Spinal cord (tissue), 10 donors: ENCODE measurements at places on chromosomes 7 and 10. TPM values are rescaled to one million over a fixed set of nuclear protein-coding genes. Genes with fewer than 3 reads are reported as not detected.

The LRRN3 gene
- total RNA-seq = 84.8 TPM

The LRMDA gene
- 5.6 TPM for total RNA-seq

The BMPER gene
- total RNA-seq = 16.8 TPM

The MCM10 gene
- total RNA-seq = 5.4 TPM

The UTF1 gene
- not detected for total RNA-seq

DNA sequence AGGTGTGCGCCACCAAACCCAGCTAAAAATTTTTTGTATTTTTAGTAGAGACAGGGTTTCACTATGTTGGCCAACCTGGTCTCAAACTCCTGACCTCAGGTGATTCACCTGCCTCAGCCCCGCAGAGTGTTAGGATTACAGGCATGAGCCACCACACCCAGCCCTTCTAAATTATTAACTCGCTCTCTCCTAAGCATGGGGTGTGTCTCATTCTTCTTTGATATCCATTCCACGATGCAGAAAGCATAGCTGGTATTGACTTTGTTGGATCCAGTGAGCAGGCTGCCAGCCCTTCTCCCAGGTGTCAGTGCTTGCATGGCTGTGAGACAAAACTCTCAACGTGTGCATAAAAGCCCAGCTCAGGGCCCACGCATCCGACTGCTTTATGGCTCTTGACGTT is 254.1 kb upstream of the PFKP start:
- H3K4me3 ChIP-seq = no peak overlapping the region
- no peak for DNase-seq
- peaks cover 3% of the 10 kb centered on the region for H3K4me1 ChIP-seq

GRCh38 chr10:18681366-18681765 is 22.1 kb downstream of the ARL5B start:
- H3K4me3 ChIP-seq = no peak overlapping the region
- no peak overlapping the region for H3K27ac ChIP-seq
- no peaks in the 10 kb centered on the region for H3K4me1 ChIP-seq
- H3K36me3 ChIP-seq = no peaks in the 10 kb centered on the region
- no peak for DNase-seq

DNA sequence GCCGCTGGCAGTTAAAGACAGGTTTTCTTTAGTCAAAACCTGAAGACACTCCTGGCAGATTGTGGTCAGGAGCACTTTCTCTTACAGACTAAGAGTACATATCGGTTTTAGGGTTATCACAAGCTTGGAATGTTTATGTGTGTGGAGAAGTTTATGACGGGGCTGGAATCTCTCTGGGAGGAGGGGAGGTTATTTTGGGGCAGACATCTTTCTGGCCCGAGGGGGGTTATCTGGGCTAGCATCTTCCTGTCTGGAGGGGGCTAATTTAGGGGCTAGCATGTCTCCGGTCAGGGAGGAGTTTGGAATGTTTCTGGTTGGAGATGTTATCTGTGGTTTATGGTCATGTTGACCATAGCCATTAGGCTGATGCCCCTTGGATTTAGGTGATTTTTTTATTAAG is 141.2 kb upstream of the KIF5B start:
- H3K27me3 ChIP-seq = no peaks in the 10 kb centered on the region
- no peaks in the 10 kb centered on the region for H3K36me3 ChIP-seq
- no peak overlapping the region for H3K4me3 ChIP-seq
- no peak for DNase-seq
- H3K4me1 ChIP-seq = no peaks in the 10 kb centered on the region

DNA sequence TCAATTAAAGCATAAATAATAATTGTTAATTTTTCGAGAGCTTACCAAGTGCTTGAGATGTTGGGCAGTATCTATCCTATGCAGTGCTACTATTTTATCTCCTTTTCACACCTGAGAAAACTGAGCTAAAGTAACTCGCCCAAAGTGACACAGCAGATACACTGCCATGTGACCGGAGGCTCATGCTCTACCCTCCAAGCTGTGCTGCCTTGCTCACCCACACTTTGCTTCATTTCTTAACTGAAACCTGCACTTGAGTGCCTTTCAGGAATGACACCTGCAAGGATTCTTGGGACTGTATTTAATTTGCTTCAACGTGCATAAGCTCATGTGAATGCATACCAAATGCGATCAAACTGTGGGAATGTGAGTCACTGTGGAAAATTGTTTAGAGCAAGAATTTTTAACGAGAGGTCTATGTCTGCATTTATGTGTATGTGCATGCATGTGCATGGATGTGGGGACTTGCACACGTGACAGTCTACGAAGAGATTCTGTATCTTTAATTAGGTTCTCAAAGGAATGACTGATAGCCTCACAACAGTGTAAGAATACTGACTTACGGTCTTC is 119.2 kb downstream of the ADCYAP1R1 start:
- H3K36me3 ChIP-seq = no peaks in the 10 kb centered on the region
- H3K4me1 ChIP-seq = no peaks in the 10 kb centered on the region
- no peak for DNase-seq
- no peaks in the 10 kb centered on the region for H3K27me3 ChIP-seq
- H3K27ac ChIP-seq = no peak overlapping the region

DNA sequence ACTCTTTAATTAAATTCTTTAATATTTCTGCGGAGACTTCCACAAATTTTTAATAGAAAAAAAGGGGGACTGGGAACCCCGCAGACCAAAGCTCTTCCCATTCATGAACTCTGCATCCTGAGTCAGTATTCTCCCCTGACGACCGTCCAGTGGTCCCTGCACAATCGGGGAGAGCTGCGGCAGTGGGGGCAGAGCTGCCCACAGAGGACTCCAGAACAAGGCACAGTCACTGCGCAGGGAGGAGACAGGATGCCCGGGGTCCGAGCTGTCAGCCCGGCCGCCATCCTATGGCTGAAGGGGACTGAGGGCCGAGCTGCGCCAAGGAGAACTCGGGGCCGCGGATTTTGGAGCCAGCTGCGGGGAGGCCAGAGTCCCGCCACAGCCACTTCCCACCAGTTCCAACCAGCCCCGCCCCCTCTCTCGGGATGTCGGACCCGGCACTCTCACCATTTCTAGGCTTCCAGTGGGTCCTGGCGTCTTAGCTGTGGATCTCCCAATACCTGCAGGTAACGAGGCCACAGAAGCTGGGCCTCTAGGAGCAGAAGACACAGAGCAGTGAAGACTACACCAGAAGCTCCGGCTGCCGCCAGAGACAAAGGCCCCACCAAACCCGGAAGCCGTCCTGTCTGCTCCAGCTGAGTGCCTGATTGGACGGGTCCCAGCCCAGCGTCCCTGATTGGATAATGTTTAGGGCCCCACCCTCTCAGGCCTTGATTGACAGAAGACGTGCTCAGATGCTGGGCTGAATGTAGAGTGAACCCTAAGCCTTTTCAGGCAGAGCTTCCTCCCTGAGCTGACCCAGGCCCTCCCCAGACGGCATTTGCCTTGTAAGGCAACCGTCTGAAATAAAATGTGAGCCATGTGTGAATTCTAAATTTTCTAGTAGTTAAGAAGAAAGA is at the start of gene ERV3-1:
ERV3-1 (minus strand) TSS at position 594 of the 899 bp plus-strand sequence. CDS start 13,661 bp downstream, outside the sequence.
- H3K4me1 ChIP-seq = peaks cover 3% of the 10 kb centered on the region
- DNase-seq = peak; percentile 91
- no peaks in the 10 kb centered on the region for H3K27me3 ChIP-seq
- H3K27ac ChIP-seq = peak within 1 kb of the TSS; percentile 85

DNA sequence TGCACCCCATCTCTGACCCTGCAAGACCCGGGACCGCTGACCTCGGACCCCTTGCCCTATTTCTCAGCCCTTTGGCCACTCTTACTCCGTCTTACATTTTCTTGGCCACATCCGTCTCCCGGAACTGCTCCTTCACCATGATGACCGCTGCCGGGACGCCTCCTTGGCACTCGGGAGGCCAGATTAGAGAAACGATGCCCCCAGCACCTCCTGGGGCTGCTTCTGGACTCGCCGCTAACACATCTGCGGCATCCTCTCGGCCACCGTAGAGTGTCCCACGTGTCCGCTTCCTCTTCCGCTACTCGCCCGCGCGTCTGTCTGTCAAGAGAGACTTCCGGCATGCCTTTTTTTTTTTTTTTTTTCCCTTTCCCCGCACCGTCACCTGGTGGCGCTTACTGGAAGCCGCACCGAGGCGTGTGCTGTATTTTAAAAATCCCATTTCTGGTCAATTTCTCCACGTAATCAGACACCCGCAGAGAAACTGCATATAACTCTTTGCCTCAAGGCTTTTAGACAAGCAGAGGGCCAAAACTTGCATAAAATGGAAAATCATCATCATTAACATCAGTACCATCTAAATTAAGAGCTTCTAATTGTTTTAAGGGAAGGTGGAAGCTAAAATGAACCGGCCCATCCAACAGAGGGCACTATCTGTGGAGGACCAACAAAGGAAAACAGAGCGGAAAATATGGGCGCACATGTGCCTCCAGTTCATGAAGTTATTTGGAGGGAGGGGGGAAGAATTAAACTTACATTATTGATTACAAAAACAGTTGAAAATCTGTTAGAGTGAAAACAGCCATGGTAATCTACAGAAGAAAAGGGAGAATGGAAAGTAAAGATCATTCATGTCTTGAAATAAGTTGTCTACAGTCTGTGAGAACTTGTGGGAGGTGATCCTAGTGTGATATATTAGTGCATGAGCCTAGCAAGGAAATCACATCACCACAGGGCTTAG is at the start of gene POLR3A:
POLR3A (minus strand) TSS at position 247 of the 958 bp plus-strand sequence; CDS start at position 139, 108 bp downstream.
- DNase-seq = peak; percentile 89
- peak within 1 kb of the TSS; percentile 90 for H3K27ac ChIP-seq
- H3K4me1 ChIP-seq = peaks cover 12% of the 10 kb centered on the region
- no peaks in the 10 kb centered on the region for H3K27me3 ChIP-seq

- H3K27ac ChIP-seq = no peak overlapping the region
- H3K4me3 ChIP-seq = no peak overlapping the region
Measured at GRCh38 chr10:32317795-32318357, 29.1 kb downstream of the EPC1 start.

DNA sequence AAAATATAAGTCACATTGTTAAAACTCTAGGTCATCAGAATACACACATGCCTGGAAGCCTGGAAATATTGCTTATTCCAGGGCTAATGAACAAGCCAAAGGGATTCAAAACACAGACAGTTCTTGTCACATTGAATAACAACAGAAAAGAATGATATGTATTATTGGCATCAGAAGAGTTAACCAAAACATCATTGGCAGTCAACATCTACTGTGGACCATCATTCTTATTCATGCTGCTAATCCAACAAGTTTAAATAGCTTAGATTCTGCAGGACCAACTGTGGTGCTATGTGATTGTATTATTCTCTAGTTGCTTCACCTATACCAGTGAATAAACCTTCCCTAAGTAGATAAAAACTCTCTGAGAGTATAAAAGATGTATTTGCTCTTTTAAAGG is 198.3 kb downstream of the NEBL start:
- H3K4me3 ChIP-seq = no peak overlapping the region
- DNase-seq = no peak
- H3K27me3 ChIP-seq = no peaks in the 10 kb centered on the region
- no peaks in the 10 kb centered on the region for H3K4me1 ChIP-seq
- no peak overlapping the region for H3K27ac ChIP-seq
